ENCODE measurements at places on chromosomes 7 and 10.
A peak's percentile ranks its signal among the peaks of the same experiment; 100 is the strongest.

- DNase-seq = no peak
Observed at GRCh38 chr7:14583518-14583917, 319.0 kb downstream of the DGKB start.

DNA sequence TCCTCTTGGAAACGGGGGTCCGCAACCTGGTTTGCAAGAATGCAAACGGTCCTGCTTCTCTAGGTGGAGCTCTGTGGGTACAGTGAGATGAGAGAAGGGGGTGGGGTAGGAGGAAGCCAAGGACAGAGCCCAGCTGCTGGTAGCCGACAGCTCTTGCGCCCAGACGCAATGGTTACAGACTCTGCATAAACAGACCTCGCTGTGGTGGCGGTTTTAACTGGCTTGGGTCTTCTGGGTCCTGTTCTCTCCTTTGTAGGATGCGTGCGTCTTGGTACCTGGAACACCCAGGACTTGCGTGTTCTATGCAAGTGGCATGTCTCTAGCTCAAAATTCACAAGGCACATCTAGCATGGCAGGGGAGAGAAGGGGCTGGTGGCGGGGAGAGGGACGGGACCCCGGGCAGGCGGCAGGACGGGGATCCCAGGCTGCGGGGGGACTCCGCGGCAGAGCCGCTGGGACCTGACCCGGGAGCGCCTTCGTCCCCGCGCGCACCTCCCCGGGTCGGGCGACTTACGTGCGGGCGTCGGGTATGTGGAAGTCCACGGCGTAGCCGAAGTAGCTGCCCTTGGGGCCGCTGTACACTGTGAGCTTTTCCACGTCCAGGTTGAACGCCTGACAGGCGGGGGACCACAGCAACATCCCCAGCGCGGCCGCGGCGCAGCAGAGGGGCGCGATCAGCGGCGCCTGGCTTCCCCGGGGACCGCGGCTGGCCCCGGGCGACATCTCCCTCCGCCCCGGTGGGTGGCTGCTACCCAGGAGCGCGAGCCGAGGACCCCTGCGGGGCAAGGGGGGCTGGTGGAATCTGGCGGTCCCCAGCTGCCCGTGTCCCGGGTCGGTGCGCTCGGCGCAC lies 448 bp downstream of the ITGA8 start:
- no peak for DNase-seq

DNA sequence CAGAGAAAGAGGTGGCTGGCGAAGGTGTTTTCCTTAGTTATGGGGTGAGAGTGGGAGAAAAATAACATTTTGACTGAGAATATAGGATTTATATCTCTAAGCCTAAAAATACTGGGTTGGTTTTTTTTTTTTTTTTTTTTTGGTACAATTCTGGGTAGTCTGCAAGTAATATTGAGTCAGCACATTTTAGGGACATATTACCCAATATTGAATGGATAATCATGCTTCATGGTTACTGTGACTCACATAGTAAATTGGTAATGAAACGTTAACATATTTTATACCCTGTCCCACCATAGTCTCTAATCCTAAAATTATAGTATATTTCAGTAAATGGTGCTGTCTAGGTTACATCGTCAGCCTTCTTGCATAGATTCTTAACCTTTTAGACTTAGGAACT lies 91.4 kb downstream of the TPST1 start:
- peak; percentile 45 for DNase-seq

DNA sequence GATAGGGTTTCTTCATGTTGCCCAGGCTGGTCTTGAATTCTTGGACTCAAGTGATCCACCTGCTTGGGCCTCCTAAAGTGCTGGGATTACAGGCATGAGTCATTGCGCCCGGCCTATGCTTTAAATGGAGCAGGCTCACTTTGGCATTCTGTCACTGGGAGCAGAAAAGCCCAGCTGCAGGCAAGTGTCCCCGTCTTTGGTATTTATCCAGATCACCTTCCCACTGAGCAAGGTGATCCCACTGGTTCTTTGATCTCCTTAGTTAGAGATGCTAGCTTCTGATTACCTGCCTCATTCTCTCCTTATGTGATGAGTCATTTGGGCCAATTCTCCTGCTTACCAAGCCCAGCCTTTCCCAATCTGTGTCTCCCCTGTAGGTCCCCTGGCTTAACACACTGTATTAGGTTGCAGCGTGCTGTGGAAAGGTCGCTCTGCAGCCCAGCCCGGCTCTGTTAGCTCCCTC lies 39.3 kb downstream of the SPDYE5 start:
- no peak for DNase-seq

DNA sequence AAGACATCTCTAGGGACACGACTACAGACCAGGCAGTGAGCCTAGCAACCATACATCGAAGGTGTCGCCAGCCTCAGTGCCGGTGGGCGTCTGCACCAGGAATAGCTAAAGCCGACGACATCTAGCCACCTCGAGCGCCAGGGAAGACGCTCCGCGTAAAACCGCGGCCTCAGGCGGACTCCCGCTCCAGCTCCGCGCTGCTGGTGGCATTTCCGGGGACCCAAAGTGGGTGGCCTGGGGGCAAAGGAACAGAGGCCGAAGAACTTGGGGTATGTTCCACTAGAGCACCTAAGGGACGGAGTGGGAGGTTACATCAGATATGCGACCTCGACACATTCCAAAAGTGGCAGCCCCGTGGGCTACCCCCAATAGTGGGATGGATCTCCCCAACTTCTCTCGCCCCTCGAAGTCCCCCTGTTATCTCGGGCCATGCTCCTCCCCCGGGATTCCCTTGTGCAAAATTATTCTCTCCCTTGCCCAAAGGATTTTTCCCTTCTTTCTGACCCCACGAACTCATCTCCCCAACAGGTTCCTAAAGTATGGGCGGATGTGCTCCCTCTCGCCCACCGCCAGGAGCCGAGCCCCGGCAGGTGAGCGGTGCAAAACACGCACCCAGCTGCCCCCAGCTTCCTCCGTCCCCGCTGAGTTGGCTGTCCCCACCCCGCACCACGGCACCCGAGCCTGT lies 1.2 kb downstream of the KCNMA1 start:
- DNase-seq = no peak

GRCh38 chr7:50556247-50556991 lies 8.8 kb downstream of the DDC start:
- no peak for DNase-seq

GRCh38 chr10:118754229-118754555 lies 578 bp downstream of the CACUL1 start:
- peak; percentile 36 for DNase-seq

GRCh38 chr7:90858546-90858945 lies 262.4 kb downstream of the CDK14 start:
- DNase-seq = no peak

GRCh38 chr10:117502421-117503243 lies 39.9 kb upstream of the EMX2 start:
- DNase-seq = no peak

DNA sequence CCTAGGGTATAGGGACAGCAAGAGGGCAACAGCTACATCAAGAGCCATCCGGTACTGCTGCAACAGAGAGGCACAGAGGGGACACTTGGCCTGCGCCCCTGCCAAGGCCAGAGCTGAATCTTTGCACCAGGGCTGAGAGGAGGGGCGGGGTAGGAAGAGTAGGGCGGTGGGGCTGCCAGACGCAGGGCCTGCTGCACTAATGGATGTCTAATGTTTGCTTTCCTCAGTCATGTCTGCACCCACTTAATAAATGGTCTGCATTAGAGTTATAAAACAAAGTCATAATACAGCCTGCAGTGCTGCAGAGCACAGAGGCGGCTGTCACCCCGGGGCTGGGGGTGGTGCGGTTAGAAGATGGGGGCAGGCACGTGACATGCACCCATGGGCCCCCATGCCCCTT lies 42.2 kb upstream of the SLC29A3 start:
- no peak for DNase-seq

GRCh38 chr7:110003827-110004226 lies 1087.1 kb upstream of the LRRN3 start:
- DNase-seq = no peak

DNA sequence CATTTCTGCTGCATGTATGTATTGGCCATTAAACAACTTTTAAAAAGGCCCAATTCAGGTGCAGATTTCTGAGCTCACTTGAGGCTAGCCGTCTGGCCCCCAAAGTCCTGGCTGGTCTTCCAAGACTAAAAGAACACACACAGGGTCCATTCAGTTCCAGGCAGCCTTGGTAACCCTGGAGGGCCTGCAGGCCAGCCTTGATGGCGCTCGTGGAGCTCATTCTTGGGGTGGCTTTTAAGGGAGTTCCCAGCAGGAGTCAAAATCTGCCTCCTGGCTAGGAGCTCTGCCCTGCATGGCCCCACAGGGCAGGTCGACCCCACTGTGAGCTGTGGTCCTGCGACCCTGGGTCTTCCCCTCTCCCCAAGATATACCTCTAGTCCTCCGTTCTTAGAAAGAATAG lies 28.8 kb downstream of the ANXA11 start:
- no peak for DNase-seq

GRCh38 chr7:156172638-156173037 lies 360.4 kb upstream of the SHH start:
- DNase-seq = no peak

GRCh38 chr10:114502074-114502473 lies 97.8 kb upstream of the AFAP1L2 start:
- no peak for DNase-seq

GRCh38 chr10:92440578-92440977 lies 133.3 kb downstream of the IDE start:
- no peak for DNase-seq

DNA sequence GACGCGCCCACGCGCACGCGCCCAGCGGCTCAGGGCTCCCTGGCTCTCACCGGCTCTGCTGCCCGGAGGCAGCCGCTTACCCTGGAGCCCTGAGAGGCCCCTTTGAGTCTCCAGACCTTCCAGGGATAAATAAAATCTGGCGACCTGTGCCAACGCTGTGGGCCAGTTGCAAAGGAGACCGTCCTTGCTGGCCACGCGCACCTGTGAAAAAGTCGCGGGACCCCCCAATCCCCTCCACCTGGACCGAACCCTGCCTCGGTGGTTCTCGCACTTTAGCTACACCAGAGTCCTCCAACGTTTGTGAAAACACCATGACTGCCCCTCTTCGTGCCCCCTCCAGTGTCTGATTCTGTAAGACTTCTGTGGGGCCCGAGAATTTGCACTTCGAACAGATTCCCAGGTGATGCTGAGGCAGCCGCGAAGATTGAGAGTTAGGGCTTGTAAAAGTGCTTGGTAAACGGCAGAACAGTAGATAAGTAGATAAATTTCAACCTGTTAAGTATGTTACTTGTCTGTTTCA lies 102.4 kb upstream of the SVIL start:
- no peak for DNase-seq

DNA sequence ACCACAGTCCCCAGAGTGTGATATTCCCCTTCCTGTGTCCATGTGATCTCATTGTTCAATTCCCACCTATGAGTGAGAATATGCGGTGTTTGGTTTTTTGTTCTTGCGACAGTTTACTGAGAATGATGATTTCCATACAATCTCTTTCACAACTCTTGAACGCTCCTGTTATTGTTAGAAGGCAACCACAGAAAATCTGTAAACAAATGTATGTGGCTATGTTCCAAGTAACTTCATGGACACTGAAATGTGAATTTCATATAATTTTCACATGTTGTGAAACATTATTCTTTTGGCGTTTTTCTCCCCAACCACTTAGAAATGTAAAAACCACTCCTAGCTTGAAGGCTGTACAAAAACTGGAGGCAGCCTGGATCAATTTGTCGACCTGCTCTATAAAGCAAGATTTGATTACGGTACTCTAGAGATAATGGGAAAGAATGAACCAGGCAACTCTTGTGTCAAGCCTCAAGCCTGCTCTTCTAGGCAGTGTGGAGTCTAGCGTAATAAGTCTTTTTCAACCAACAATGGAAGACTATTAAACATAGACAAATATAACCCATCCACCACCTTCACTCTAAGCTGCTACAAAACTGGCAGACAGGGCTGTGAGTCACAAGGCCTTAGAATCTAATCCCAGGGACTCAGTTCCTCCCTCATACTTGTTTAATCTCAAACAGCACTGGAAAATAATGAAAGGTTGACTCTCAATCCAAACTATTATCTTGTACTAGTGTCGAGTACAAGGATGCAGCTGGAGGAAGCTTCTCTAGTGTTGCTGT lies 22.7 kb downstream of the ARL3 start:
- DNase-seq = no peak

GRCh38 chr7:132739271-132739955 lies 163.1 kb upstream of the PLXNA4 start:
- DNase-seq = peak; percentile 24

DNA sequence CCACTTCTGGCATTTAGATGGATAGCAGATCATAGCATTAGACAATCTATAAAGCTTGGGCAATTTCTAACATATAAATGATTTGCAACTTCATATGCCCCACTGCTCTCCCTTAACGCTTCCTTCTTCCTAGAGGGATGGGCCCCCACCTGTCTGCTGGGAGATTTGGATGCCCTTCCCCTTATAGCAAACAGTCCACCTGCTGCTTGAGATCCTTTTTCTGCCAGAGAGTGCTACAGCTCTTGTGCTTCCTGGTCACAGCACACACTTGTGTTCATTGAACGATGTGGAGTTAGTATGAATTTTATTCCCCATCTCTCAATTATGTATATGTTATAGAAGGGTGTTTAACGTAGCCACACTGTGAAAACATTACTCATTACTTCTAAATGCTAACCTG lies 10.4 kb upstream of the PCGF5 start:
- no peak for DNase-seq

GRCh38 chr10:95459446-95460045 lies 101.6 kb downstream of the SORBS1 start:
- no peak for DNase-seq

DNA sequence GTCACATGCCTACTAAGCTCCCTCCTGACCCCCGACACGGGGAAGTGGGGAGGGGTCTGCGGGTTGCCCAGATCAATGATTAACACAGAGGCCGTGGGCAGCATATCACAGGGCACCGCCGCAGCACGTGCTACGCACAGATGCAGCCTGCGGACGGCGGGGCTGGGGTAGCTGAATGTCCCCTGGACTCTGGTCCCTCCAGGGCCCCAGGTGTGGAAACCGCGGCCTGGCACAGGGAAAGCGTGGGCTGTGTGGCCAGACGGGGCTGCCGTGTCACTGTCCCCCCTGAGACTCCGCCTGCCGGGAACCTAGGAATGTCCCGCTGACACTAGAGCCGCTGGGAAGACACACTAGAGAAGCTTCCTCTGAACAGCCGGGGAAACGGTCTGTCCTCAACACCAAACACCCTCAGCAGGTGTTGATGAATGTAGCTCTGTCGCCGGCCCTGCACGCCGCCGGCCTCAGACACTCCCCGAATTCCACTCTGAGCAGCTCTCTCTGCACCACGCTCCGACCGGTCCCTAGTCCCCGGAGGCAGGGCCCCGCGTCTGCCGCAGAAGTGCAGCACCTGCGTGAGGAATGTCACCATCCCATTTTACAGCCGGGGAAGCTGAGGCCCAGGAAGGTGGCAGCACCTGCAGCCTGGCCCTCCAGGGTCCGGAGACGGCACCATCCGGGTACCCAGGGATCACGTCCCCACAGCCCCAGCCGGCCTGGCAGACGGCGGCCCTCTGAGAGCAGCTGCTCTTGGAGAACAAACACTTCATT lies 33.4 kb upstream of the PDGFA start:
- no peak for DNase-seq

- DNase-seq = no peak
Observed at GRCh38 chr7:14888962-14889361, 13.6 kb downstream of the DGKB start.

- DNase-seq = peak; percentile 62
Observed at GRCh38 chr10:43137717-43138020, 576 bp upstream of the CSGALNACT2 start.

All from suppressor macrophage treated with lipopolysaccharide for 1 hour (primary cell).